ENCODE measurements at places on chromosomes 1 and 21.

- DNase-seq: no peak
Measured at GRCh38 chr1:202965422-202965821, 1.6 kb downstream of the CYB5R1 start.

- DNase-seq: no peak
Measured at GRCh38 chr1:115099693-115100050, 10.4 kb upstream of the TSPAN2 start.

DNA sequence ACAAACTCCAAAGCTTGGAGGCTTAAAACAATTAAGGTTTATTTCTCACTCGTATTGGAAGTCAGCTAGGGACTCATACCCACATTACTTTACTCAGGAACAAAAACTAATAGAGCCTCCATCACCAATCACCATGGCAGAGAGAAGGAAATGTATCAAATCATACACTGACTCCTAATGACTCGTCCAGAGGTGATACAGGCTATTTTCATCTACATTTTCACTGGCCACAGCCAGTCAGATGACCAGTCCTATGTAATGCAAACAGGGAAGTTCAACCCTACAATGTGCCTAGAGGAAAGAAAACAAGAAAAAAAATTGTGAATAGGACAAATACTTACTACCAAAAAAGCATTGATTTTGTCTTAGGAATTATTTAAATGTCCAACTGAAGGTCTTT is 110.3 kb downstream of the SEC16B start:
- DNase-seq: no peak

DNA sequence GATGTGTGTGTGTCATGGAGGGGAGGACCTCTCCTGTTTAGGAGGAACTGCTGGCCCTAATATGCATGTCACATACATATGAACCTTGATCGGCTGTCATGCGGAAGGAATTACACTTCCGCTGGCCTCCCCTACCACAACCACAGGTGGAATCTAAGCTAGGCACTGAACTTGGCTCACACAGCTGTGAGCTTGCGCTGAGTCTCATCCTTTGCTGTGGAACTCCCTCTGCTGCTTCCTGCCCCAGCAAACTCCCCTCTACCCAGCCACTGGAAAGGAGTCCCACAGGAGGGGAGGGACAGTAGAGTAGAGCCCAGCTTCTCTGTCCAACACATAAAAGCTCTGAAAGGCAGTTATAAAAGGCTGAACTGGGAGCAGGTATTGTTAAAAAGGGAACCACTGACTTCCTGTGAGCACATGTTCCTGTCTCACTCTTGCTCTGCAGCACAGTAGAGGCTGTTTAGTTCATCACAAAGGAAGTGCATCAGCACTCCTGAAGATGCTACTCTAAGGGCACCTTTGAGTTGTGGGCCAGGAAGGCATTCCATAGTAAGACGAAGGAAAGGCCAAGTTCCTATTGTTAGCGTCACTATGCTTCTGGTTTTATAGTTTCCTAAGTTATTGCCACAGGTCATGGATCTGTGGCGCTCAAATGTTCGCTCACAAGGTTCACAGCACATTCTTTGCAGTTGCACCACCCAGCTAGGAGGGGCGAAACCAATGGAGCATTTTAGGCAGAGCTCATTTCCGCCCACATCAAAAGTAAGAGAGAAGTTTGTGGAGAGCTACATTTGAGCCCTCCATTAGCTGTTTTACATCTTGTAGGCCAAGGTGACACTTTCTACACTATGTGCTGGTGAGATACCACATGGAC is 17.7 kb upstream of the PTPRC start:
- DNase-seq: peak; percentile 50

GRCh38 chr1:228142155-228142691 is 2.1 kb downstream of the GUK1 start:
- peak; percentile 32 for DNase-seq

DNA sequence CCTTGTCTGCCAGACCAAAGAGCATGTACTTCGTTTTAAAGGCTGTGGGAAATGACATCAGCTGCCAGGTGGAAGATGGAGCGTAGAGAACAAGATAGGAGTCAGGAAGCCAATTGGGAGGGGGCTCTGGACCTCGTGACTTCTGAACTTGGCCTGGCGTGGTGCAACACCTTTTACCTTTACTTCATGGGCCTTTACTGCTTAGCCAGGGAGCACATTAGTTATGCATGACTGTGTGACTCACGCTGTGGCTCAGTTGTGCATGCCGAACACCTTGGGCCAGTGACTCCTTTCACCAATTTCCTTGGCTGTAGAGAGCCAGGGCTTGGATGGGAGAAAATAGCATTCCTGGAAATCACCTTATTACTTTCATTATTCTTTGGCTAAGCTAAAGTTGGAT is 7.2 kb downstream of the XCL1 start:
- DNase-seq: no peak

- no peak for DNase-seq
Measured at GRCh38 chr1:42567038-42567437, 91.2 kb upstream of the PPIH start.

- DNase-seq: no peak
Measured at GRCh38 chr1:163131981-163132380, 62.8 kb downstream of the RGS4 start.

GRCh38 chr1:212482637-212483441 is 50.1 kb downstream of the NENF start:
- peak; percentile 81 for DNase-seq

- DNase-seq: no peak
Measured at GRCh38 chr1:244821134-244821533, 14.3 kb upstream of the COX20 start.

GRCh38 chr1:117261424-117261785 is 50.7 kb upstream of the VTCN1 start:
- DNase-seq: no peak

DNA sequence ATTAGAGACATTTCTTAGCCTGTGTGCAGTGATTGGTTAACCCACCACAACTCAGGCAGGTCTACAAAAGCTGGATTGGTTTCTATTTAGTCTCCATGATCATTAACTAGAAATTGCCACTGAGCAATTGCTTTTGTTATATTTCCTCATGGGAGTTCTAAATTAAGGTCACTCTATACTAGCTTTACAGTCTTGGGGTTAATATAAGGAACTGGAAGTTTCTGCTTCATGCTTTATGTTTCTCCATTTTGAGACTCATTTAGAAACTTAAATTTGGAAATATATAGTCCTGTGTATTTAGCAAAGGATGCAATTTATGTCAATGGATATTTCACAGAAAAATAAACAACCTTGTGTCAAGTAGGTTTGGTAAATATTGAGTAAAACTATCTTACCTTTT is 137.5 kb downstream of the HLX start:
- DNase-seq: no peak

DNA sequence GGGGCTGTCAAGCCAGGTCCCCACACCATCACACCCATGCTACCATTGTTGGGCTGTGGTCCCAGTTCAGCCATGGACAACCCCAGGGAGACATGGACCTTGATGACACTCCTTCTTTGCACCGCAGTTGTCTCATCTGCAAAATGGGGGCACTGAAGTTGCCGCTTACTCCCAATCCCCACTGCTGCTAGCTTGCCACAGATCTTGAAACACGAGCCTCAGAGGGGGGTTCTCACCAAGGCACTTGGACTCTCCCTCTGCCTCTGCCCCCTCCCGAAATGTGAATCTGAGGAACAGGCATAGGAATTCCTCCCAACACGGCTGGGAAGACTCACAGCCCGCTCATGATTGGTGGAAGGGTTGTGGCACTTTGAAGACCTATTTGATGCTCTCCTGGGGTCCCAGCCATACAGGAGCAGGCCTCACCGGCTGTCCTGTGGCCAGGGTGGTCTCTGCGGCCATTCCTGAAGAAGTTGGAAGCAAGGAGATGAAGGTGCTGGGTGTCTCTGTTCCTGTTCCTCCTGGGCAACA is 31.1 kb downstream of the RUNX3 start:
- no peak for DNase-seq

DNA sequence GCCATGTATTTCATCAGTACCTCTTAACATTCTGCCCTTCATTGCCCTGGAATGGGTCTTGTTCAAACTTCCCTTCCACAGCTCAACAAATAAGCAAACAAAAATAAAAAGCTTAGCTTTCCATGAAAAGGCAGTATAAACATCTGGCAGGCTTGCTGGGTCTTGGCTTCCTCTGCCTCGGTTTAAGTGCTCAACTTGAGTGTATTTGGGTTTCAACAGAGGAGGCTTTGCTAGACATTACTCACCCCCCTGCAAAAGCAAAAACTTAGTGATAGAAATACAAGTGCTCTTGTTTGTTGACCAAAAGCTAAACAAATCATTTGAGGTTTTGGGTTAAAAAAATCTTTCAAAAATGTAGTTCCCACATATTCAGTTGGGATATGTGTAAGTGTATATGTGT is 518.5 kb downstream of the PLPP3 start:
- DNase-seq: no peak

- no peak for DNase-seq
Measured at GRCh38 chr1:154441241-154441888, 36.2 kb downstream of the IL6R start.

- DNase-seq: no peak
Measured at GRCh38 chr1:219144658-219145315, 28.9 kb upstream of the LYPLAL1 start.

DNA sequence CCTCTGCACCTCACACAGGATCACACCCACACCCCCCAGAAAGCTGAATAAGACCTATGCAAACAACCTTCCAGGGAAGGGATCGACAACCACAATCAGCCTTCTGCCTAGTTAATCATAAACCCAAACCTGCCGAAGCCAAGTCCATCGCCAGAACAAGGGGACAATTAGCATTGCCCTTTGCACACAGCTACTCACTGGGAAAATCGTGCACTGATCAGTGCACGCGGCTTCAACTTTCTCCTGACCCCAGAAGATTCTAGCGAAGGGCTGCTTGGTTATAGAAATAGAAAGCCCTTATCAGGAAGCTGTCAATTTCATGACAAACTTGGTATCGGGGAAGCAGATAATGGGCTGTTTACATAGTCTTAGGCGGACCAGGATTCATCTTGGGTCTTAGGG is 29.5 kb downstream of the RUNX1 start:
- DNase-seq: peak; percentile 97

- no peak for DNase-seq
Measured at GRCh38 chr21:13937236-13937635, 273.5 kb downstream of the LIPI start.

DNA sequence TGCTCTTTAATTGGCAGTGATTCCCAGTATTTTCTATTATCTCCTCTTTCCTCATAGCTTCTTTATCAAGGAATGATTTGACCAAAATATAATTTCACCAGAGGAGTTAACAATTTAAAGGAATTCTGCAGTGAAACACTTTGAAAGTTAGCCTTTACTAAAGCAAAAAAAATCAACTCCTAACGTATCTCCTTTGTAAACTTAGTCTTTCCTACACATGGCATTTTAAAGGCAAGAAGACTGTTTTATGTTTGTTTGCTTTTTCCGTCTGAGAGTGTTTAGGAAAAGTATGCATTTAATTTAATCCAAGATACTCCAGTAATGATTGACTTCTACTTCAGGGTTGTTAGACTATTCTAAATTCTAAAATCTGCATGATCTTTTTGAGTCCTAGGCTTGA is 15.9 kb downstream of the ATP6V1G3 start:
- no peak for DNase-seq

DNA sequence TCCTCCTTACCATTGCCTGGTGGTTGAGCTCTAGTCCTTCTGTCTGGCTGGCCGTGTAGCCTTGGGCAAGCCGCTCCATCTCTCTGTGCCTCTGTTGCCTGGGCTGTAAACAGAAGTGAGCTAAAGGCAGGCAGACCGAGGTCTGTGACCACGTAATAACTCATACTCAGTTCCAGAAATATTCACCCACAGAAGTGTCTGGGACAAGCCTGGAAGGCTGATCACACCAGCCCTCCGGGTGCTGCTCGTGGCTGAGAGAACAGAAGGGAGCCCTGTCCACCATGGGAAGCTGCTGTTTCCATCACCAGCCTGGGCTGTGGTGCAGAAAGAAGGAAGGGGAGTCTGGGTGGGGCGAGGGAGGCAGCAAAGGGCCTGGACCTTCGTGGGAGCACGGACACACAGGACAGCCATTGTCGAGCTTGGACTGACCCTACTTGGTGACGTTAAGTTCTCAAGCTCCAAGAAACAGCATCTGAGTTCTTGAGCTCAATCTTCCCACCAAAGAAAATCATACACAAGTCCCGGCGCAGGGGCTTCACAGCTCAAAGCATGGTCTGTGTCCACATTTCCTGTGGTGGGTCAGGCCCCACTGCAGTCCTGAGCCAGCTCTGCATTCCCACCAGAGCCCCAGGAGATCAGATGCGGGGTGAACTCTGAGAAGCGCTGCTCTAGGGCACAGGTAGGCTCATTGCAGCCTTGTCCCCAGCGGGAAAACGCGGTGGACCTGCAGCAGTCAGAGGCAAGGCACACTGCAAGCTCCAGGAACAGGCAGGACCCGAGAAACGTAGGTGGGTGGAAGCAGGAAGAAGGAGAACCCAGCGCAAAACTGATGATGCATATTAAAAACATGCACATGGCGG is 61.8 kb downstream of the RUNX3 start:
- DNase-seq: no peak

DNA sequence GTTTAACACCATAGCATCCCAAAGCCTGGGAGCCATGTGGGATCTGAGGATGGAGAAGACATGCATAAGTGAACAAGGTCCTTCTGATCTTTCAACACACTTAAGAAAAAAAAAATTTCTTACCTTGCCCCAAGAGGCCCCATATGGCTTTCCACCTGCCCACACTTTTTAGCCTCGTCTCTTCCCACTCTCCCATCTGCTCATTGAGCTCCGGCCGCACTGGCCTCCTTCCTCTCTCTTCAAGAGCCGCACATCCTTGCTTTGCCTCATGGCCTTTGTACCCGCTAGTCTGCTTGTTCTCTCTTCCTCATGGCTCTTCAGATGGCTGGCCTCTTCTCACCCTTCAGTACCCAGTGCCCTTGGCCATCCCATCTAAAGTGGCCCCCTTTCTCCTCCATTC is 70.2 kb upstream of the PDE4B start:
- no peak for DNase-seq

DNA sequence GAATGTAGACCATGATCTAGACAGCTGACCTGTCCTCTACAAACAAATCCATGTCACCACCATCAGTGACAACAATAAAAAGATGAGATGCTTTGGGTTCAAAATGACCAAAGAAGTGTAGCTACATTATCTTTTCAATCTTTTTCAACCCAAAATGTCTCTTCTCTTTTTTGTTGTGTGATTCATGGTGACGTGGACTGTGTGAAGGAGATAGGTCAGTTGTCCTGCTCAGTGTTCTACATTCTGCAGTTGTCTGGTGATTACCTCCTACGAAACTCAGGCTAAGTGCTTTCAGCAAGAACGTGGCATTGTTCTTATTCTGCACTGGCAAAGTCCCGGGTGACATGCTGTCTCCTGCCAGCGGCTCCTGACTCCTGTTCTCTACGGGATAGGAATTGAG is 73.1 kb downstream of the PRKAB2 start:
- no peak for DNase-seq

- no peak for DNase-seq
Measured at GRCh38 chr1:172777767-172778166, 118.9 kb downstream of the FASLG start.

DNA sequence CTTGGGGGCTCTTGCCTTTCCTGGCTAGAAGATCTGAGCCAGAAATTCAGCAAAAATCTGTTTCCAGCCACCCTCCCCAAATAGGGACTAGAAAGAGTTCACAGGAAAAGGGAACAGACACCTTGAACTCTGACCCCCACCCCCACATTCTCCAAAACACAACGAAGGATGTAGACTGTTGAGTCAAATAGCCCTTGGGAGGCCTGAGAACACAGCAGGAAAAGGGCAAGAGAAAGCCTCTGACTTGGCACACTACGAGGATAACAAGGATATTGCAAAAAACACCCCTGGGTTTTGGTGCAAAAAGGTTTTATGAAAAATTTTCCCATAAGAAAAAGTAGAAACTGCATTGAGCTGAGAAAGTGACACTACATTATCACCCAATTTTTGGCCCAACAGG is 1.9 kb upstream of the YRDC start:
- no peak for DNase-seq
